ENCODE measurements at places on chromosomes 4 and X.

GRCh38 chrX:23884427-23885024, 23.2 kb downstream of the APOO start:
- DNase-seq = no peak

GRCh38 chrX:24741330-24741729, 47.6 kb downstream of the POLA1 start:
- DNase-seq = no peak

DNA sequence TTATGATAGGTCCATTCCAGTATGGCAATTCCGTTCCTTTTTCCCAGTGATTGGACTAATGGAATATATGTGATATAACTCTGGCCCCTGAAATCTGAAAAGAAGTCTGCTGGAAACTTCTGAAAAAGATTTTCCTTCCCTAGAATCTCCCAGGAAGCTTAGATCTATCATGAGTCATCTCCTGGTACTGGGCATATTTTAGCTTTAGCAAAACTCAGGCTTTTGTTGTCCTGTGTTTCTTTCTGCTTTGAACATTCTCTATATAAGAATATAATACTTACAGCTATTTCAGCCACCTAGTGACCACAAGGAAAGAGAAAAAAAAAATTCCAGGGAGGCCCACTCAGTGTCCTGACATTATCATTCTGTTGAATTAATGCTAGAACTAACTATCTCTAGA, 597.2 kb upstream of the GRIA3 start:
- DNase-seq = no peak

DNA sequence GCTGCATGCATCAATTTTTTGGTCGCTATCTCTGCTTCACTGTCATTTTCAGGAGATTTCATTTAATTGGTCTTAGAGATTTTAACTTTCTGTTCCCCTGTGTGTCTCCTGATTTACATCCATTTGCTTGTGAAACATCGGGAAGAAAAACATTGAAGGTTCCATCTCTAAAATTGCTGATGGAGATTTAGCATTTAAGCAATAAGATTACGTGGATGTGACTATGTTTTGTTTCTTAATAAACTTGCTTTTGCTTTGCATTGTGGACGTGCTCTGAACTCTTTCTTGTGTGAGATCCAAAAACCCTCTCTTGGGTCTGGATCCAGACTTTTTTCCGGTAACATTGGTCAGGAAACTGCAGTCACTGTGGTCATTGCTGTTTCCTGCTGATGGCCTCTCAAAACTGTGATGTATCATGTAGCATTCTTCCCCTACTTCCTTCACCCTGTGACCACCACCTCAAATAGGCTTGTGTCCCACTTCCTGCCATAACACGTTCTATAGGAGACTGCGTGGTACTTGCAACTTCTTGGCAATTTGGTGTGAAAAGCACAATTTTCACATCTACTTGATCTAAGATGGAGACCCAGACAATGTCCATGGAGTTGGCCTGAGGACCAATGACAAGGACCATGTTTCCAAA, 4.9 kb downstream of the CXCL2 start:
- DNase-seq = no peak

- no peak for DNase-seq
Measured at GRCh38 chr4:22674700-22675099, 18.0 kb upstream of the GBA3 start.

- no peak for DNase-seq
Measured at GRCh38 chrX:39843318-39843717, 254.4 kb downstream of the BCOR start.

- no peak for DNase-seq
Measured at GRCh38 chr4:85029453-85029852, 63.0 kb upstream of the WDFY3 start.

DNA sequence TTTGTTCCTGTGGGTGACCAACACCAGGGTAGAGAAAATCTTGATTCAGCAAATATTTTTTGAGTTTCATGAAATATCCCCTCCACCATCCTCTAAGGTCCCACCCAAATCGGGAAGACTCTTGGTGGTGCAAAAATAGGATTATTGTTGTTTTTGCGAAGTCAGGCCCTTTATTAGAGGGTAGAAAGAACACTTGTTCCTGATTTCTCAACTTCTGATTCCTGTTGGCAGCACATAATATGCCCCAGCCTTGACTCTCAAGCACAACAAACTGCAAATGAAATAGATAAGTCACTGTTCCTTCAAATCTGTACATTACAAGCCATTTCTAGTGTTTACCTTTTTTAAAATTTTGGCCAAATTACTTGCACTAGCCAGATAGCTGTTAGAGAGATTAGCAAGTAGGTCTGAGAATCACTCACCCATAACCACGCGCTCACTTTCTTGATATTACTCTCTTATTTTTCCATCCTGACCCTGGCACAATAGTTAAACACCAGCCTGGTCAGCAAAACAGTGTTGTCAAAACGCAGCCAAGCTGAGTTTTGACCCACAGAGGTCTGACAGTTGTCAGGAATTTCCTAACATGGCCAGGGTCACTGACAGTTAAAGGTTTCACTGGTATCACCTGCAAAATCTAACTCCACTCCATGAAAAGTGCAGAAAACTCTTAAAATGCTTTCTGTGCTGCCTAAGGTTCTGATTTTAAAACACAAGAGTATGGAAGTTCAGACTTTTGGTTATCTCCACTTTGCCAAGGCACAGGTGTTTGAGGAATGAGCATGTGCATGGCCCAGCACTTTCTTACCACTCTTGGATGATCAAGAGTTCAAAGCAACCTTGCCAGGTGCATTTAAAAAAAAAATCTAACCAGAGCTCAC, 69.8 kb downstream of the RBM47 start:
- no peak for DNase-seq

DNA sequence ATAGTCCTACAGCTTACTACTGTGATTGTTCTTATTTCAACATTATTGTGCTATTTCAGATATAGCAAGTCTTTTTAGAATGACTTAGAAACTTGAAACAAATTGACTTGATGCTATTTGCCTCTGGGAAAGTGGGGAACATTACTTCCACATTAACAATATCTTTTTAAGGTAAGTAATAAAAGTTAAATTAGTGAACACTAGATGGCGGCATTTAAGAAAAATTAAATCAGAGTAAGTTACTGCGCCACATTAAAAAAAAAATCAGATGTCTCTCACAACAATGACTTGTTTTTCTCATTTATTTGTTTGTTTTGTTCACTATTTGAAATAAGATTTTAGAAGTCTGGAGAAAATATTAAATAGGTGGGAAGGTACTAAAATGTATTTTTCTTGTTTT, 1026.9 kb upstream of the SLIT2 start:
- DNase-seq = no peak

GRCh38 chrX:100274916-100275315, 135.2 kb downstream of the PCDH19 start:
- no peak for DNase-seq

DNA sequence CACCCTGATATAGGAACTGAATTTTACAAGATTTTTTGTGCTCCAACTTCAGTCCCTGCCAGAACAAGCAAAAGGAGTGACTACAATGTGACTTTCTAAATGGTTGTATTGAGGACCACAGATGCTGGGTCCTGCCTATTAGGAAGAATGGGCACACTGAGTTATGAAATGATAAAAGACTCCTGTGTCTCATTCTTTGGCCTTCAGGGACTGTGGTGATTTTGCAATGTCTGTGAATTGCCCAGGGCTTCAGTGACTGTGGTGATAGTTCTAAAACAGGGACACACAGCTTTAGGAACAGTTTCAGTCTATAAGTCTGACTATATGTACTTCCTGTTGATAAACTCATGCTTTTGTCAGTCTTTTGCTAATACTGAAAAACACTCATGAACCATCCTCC, 210.2 kb downstream of the DMD start:
- no peak for DNase-seq

GRCh38 chrX:104370089-104370488, 115.4 kb upstream of the ESX1 start:
- DNase-seq = no peak

DNA sequence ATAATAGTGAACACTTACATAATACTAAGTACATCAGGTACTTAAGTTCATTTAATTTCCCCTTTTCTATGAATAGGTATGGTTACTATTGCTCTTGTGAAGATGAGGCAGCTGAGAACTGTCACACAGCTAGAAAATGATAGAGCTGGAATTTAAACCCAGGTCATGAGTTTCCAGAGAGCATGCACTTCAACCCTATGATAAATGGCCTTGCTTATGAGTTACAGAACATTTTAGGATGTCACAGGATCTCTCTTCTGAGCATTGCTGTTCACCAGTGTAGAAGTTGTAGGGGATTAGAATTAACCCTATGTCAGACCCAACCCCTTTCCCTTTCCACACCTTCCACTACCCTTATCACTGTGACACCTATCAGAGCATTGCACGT, 46.5 kb upstream of the TMEM33 start:
- DNase-seq = no peak

DNA sequence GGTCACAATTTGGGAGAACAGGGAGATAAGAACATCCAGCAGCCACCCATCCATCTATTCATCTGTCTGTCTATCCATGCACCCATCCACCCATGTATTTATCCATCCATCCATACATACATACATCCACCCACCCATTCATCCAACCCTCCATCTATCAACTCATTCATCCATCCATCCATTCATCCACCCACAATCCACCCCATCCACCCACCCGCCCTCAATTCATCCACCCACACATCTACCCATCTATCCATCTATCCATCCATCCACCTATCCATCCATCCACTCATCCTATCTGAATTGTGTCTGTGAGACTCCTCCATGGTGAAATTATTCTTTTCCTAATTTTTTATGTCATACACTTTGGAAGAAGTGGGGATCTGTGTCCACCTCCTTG, 6.8 kb upstream of the CD99 start:
- no peak for DNase-seq

DNA sequence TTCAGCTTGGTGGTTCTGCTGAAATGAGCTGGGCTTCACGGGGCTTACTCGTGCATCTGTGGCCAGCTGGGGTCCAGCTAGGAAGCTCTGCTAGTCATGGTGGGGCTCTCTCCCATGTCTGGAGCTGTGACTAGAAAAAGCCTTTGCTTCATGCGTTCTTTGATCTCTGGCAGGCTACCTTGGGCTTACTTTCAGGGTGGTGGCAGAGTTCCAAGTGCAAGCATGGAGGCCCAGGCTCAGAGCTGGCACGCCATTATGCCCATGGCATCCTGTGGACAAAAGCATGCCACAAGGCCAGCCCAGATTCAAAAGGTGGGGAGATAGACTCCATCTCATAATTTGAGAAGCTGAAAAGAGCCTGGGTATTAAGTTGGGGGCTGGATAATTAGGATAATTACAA, 55.4 kb upstream of the GBA3 start:
- DNase-seq = no peak

- DNase-seq = no peak
Measured at GRCh38 chrX:29687687-29688086, 527.7 kb upstream of the MAGEB2 start.

DNA sequence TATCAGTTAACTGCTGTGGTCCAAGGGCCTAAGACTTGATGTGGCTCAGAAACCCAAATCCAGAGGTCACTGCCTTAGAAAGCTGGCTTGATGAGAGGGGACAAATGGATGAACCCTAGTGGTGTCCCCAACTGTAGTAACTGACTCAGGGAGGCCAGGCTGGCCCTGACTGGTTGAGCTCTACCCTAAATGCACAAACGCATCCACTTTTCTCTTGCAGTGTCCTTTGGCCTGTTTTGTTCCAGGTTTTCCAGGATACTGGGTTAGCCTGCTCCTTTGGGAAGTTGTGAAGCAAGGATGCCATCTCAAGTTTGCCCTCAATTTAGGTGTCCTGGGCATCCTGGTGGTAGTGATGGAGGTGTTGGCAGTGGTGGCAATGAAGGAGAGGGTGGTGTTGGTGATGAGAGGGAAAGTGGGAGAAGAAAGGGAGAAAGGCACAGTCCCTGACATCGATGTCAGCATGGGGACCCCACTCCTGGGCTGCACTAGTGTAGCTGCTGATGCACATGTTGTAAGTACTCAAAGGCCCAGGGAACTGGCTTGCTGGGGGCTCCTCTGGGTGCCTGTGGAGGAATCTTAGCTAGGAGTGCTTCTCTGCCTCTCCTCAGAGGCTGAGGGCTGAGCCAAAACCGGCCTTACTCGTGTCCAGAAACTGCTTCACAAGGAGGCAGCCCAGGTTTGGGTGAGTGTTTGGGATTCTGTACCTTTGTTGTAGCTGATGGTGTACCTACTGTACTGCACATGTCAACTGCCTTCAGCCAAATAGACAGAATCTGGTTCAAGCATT, 2.9 kb upstream of the HAND2 start:
- no peak for DNase-seq

DNA sequence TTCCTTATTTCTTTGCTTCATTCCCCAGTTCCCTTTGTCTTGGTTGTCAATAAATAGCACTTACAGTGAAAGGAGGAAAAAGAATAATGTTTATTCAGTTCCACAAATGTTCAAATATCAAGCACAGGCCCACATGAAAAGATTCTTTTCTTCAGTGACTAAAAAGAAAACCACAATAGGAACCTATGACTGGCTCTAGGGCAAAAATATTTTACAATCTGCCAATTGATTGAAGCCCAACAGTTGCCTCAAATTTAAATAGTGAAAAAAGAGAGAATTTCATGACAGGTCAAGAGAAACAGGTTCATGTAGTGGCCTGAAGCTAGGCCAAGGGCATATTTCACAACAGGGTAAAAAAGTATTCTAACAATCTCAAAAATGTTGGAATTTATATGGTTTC, 553.8 kb downstream of the CENPC start:
- DNase-seq = no peak

Measured in GM12864 (cell line).